ENCODE measurements at places on chromosomes 2 and 18.

DNA sequence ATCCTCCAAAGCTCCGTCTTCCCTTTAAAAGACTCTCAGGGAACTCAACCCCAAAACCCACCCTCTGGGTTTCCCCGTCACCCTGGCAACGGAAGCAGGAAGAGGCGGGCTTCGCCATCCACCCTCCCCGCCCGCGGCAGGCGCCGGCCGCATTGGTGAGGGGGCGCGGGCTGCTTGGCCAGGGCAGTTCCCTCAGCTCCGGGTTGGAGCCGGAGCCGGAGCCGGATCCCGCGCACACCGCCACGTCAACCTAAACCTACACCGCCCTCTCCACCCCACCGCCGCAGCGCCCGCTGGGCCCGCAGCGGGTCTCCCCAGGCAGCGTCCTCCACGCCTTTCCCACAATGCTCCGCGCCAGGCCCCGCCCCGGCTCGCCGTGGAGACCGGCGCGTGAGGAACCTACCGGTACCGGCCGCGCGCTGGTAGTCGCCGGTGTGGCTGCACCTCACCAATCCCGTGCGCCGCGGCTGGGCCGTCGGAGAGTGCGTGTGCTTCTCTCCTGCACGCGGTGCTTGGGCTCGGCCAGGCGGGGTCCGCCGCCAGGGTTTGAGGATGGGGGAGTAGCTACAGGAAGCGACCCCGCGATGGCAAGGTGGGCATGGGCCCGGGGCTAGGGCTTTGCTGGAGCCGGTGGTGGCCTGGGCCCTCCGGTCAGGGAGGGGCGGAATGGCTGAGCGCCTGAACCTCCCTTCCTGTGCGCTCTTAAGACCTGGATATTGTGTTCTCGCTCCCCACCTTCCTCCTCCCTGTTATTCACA lies at the start of gene DNAJC10:
TSS of gene DNAJC10 (plus strand) at position 366 of the 758 bp plus-strand sequence. CDS start 1,830 bp downstream, outside the sequence.
- peak; percentile 76 for DNase-seq

GRCh38 chr2:51807229-51807628 lies 775.3 kb upstream of the NRXN1 start:
- DNase-seq, result no peak

DNA sequence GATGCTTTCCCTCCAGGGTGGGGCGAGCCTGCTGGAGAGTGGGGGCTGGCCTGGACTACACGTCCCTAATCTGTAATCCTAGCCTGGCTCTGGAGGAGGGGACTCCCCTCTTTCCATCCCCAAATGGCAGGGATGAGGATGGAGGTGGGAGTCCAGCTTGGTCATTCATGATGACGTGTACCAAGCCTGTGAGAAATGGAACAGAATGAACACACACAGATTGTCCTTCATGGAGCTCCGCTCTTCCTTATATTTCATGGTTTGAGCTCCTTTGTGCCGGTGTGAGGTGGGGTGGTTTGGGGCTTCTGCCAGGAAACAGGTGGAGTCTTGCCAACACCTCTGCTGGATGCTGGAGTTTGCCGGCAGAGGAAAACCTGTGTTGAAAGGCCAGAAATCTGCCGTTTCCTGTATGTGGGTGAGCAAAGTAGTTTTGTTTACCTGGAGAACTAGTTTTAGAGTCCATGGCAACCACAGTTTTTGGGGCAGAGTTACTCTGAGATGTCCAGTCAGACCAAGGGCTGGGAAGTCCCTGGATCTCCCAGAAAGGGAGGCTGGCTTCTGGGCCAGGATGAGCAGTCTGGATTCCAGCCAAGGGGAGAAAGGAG lies 417.6 kb upstream of the MEX3C start:
- DNase-seq, result no peak

- no peak for DNase-seq
Measured at GRCh38 chr2:218540015-218540414, 28.1 kb downstream of the USP37 start.

DNA sequence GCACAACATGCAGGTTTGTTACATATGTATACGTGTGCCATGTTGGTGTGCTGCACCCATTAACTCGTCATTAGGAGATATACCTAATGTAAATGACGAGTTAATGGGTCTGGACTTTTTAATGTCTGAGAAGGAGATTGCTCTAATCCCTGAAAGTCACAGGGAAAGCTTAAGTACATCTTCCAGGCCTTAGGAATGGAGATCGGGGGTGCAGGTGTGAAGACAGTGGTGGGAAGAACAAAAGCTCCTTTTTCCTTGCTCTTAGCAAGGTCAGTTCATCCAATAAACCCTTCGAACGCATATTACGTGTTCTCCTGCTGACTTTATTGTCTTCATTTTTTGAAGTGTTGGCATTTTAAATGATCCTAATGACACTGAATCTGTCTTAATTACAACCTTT lies 50.8 kb upstream of the LAMA1 start:
- DNase-seq, result no peak

- no peak for DNase-seq
Measured at GRCh38 chr2:237235383-237236095, 149.8 kb downstream of the COPS8 start.

DNA sequence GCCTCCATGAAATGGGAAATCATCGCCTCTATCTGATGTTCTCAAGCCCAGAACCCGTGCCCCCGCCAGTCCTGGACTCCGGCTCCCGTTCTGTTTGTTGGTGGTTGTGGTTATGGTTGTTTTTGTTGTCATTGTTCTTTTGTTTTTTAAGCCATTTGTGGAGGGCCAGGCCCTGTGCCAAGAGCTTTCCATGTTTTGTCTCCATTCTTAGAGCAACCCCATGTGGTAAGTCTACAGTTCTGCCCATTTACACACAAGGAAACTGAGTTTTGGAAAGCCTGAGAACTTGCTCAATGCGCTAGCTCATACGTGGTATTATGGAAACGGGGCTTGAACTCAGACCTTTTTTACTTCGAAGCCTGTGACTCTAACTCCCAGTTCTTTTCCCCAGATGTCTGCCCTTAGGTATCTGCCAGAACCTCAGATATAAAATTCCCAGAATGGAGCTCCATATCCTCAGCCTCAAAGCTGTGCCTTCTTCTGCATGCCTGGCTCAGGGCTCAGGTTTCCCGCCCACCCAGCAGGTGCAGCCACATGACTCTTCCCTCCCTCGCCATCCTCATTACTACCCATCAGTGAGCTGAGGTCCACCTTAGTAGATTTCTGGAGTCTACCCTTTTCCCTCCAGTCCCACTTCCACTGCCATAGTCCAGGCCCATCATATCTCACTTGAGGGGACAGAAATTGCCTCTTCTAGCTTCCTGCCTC lies 194.1 kb downstream of the KLHL29 start:
- no peak for DNase-seq

- DNase-seq, result no peak
Measured at GRCh38 chr2:151476287-151476686, 66.6 kb downstream of the RIF1 start.

- no peak for DNase-seq
Measured at GRCh38 chr18:31649978-31650719, 34.2 kb downstream of the B4GALT6 start.

DNA sequence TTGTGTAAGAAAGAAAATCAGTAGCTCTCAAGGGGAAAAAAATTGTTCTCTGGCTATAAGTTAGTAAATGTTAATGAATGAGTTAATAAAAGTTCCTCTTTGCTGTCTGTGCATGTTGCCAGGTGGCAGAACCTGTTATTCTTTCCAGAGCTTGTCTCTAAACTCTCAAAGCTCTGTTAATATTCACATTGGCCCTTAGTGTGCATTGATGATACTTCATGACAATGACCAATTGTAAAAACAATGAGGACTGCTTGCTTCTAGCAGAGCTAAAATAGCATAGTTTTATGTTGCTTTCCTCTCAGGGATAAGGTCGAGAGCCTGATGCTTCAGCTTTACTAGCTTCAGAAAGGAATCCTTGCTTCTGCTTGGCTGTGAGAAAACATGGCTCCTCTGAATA lies 91.5 kb downstream of the RAD51AP2 start:
- DNase-seq, result no peak

- DNase-seq, result no peak
Measured at GRCh38 chr2:776487-776886, 99.3 kb upstream of the TMEM18 start.

DNA sequence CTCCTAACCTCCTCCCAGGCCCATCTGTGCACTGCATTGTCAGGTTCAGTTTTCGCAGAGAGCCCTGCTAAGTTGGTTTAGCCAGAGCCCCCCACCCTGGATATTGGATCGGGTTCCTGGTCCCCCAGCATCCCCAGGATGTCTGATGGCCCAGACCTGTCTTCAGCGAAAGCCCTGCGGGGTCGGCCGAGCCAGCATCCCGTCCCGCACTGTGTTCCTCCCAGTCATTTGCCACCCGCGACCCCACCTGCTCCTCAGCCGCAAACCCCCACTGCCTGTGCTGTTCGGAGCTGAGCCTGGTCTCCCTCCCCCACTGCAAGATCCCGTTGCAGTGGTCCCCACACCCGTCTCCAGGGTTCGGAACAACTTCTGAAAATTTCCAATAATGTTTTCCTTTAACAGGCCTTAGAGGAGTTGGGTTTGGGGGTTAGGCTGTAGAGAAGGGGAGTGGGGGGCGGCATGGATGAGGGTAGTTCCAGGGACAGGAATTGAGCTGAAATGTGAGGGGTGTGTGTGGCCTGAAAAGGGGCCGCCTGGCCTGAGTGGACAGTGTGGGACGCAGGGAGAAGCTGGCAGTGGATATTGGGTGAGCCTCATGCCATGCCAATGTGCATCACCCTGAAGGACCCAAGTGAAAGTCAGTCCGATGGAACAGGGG lies 1.6 kb upstream of the COPS9 start:
- DNase-seq, result no peak

Data from effector CD8-positive, alpha-beta T cell (primary cell).